ENCODE measurements at places on chromosomes 16 and 17.

DNA sequence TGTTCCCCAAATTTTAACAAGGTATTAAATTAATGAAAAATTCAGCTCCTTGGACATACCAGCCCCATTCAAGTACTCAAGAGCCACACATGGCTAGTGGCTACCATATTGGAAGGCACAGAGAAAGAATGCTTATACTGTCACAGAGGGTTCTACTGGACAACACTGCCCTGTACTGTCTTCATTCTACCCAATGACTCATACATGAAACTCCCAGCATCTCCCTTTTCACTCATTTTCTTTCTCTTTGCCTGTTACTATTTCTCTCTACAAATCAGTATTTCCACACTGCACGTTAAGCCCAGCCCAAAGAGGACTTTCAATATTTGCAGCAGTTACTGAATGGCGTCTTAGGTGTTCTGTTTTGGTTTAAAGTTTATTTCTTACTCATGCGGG lies 72.1 kb upstream of the RCVRN start:
- DNase-seq, result no peak

DNA sequence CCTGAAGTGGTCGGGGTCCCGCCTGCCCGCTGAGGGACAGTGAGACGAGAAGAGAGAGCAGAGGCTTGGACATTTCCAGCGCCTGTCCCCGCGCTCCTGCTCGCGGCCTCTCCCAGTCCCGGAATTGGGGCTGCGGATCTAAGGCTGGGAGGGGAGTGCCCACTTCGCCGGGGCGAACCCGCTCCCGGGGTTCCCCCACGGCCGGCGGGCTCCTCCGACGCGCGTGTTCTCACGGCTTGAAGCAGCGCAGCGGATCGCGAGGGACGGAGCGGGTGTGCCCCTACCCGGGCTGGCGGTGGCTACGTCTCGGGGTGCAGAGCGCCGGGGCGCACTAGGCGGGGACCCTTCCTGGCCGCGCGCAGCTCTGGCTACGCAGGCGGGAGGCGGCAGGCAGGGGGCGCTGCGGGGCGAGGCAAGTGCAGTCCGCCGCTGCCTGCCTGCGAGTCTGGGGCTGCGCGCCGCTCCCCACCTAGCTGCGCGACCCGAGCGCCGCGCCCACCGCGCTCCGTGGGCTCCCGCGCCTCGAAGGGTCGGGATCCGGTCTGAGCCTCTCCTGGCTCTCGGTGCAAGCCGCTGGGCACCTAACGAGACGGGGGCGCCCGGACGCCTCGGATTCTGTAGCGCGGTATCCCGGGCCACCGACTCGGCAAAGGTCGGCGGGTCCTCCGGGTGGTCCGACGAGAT lies 1.2 kb downstream of the NGFR start:
- peak; percentile 90 for DNase-seq

DNA sequence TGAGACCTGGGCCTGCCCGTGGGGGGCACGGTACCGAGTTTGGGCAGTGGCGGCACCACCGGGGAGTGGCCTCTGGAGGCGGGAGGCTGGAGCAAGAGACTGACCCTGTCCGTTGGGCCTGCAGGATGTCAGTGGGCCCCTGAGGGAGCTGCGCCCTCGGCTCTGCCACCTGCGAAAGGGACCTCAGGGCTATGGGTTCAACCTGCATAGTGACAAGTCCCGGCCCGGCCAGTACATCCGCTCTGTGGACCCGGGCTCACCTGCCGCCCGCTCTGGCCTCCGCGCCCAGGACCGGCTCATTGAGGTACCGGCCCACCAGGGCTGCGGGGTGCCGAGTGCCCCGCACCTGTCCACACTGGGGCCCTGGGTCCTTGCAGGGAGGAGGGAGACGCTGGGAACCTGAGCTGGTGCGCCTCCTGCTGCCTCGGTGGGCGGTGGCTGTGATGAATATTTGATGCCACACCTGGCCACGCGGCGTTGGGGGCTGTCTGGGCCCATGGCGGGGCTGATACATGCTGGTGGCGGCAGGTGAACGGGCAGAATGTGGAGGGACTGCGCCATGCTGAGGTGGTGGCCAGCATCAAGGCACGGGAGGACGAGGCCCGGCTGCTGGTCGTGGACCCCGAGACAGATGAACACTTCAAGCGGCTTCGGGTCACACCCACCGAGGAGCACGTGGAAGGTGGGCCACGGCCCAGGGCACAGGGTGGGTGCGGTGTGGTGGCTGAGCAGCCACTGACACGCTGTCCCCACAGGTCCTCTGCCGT lies 9.7 kb downstream of the NHERF2 start:
- no peak for DNase-seq

- DNase-seq, result no peak
Measured at GRCh38 chr17:73133911-73134649, 30.7 kb upstream of the SSTR2 start.

DNA sequence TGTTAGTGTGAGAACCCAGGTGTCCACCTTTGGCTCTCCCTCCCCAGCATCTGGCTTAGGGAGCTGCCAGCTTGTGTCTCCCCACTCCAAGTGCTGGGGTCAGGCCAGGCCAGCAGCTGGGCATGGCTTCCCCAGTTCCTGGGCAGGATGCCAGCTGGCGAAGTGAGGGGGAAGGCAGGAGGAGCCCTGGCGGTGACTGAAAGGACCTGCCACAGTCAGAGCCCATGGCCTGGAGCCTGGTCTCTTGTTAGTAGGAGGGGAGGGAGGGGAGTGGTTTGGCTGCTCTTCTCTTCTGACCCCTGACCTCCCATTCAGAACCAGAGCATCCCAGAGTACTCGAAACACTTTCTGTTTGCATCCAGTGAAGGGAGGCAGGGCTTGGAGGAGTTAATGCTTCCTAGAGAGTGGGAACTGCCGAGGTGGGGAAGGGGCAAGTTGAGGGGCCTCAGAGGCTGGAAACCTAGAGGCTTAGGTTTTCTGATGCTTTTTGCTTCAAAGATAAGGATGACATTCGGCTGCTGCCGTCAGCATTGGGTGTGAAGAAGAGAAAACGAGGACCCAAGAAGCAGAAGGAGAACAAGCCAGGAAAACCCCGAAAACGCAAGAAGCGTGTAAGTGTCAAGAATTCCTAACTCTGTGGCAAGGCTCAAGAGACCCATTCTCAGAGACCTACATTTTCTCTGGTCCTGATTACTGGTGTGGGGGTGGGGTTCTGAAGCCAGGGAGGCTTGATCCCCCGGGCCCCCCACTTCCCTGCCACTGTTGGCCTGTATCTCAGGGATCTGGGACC lies 772 bp downstream of the CHD3 start:
- DNase-seq, result peak; percentile 45

GRCh38 chr16:85475233-85475632 lies 137.9 kb upstream of the GSE1 start:
- no peak for DNase-seq

GRCh38 chr17:60421273-60422161 lies 772 bp upstream of the CHCT1 start:
- peak; percentile 82 for DNase-seq

GRCh38 chr17:69434164-69434579 lies 19.7 kb downstream of the MAP2K6 start:
- no peak for DNase-seq
